Activated CD4-positive, alpha-beta T cell treated with anti-CD3 and anti-CD28 coated beads for 1 hour (primary cell): ENCODE measurements at places on chromosomes 3 and 15.

GRCh38 chr3:160472344-160472743, 22.8 kb upstream of the TRIM59 start:
- no peak for DNase-seq

DNA sequence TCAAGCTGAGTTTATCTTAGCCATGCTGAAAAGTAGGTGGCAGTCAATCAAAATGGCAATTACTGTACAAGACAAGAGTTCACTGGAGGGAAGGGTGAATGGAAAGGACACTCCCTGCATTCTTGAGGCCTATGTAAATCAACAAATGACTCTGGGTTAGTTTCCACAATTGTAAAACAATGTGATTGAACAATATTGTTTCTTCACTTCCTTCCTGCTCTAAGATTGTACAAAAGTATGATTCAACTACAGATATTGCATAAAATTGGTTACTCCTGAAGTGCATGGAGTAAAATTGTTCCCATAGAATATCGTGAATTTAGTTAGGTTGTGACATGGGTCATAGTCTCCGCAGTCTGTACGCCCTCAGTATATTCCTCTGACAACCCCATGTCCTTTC, 277.6 kb downstream of the LPP start:
- DNase-seq, result no peak

DNA sequence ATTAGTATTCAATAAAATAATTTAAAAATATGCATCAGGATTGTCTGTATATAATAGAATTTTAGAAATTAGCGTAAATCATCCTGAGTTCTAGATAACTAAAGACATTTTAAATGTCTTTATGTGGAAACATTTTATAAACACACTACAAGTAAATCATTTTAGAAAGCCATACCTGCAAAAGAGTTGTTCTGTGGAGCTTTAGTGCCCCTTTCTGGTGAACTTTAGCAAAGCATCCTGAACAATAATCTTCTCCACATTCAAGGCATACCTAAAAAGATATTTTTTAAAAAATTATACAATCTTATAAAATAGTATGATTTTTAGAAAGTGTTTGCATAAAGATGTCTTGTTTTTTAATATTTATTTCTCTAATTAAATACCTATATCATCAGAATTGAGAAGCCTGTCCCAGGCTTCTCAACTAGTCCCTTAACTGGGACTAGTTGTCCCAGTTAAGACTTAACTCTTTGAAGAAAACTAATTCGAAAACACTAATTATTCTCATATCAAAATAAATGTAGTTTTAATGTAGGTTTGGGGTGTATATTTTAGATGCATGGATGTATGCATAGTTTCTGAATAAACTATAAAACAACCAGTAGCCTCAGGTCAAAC, 29.7 kb downstream of the ZBBX start:
- no peak for DNase-seq

- DNase-seq, result no peak
Observed at GRCh38 chr3:98903099-98903498, 1.6 kb upstream of the DCBLD2 start.

DNA sequence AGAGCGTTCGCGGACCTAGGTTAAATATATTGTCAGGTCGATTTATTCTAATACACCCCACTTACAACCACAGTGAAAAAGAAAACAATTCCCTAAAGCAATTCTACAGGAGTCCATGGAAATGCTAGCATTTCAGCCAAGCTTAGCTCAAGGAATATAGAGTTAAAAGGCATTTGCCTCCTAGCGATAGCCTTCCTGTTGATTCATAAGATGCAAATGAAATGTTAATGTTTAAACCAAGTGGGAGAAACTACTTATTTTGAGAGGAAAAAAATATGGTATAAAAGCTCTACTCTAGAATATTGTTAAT, 1.7 kb upstream of the ALCAM start:
- DNase-seq, result no peak

DNA sequence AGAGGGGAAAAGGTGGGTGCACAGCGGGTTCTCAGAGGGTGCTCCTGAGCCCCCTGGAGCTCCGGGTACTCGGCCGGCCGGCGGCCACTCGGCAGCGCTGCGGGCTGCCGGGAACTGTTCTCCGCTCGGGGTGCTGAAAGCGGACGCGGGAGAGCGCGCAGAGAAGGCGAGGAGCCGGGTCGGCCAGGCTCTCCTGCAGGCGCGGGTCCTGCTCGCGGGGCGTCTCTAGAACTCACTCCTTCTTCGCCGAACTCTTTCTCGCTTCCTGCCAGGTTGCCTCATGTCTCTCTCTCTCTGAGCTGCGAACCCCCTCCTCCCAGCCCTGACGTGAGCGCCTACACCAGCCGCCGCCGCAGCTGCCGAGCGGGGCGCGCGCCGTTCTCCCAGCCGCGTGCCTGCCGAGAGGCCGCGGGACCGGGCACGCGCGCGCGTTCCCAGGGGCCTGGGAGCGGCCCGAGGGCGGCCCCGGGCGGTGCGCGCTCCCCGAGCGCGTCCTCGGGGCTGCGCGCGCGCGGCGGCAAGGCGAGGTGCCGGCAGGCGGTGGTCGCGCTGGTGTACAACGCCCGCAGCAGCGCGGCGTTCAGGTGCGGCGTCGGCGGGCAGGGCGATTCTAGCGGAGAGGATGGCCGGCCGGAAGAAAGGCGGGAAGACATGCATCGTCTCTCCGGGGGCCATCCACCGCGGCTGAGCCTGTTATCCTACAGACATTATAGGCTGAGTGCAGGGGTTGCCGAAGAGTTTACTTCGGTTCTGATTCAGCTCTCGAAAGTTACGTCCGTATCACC, at the start of gene PEX5L:
TSS of gene PEX5L (minus strand) at position 267 of the 785 bp plus-strand sequence. CDS start 338 bp downstream, outside the sequence.
- no peak for DNase-seq

- DNase-seq, result no peak
Observed at GRCh38 chr3:12294885-12295580, 6.2 kb downstream of the PPARG start.

GRCh38 chr15:71951134-71951533, 140.8 kb downstream of the NR2E3 start:
- DNase-seq, result no peak

DNA sequence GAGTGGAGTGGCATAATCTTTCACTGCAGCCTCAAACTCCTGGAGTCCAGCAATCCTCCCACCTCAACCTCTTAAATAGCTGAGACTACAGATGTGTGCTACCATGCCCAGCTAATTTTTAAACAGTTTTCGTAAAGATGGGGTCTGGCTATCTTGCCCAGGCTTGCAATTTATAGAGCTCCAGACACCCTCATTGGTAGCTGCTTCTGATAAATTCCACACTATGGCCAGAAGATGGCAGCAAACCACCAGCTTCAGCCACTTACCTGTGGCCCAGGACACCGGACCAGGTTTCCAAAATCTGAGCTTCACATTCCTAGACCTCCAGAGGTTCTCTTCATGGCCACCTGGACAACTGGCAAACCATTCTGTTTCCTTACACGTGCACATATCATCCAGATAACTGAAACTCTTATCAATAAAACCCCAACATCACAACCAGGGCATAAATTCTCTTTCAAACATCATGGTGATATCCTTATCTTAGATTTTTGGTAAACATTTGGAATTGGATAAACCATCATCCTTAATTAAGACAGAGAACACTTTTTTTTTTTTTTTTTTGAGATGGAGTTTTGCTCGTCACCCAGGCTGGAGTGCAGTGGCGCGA, 28.9 kb downstream of the FBXW12 start:
- DNase-seq, result peak; percentile 51

DNA sequence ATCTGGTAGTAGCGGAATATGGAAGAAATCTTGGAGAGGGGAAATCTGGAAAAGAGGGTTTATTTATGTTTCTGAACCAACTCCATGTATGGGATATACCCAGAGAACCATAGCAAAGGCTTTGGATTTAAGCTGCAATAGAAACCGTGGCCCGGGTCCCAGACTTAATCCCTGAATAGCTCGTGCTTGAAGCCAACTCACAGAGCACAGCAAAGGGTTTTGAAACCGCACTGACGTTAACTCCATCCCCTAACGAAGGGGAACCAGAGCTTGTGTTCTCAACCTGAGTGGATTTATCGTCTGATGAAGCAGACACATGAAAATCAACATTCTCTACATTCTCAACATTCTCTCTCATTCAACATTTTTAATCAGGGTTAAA, 154.6 kb downstream of the APBA2 start:
- no peak for DNase-seq
